T-helper 22 cell (primary cell): ENCODE measurements at places on chromosomes 7 and 10.
A peak's percentile ranks its signal among the peaks of the same experiment; 100 is the strongest.

- DNase-seq, result no peak
Observed at GRCh38 chr7:142375710-142376313, 118.0 kb upstream of the PRSS58 start.

DNA sequence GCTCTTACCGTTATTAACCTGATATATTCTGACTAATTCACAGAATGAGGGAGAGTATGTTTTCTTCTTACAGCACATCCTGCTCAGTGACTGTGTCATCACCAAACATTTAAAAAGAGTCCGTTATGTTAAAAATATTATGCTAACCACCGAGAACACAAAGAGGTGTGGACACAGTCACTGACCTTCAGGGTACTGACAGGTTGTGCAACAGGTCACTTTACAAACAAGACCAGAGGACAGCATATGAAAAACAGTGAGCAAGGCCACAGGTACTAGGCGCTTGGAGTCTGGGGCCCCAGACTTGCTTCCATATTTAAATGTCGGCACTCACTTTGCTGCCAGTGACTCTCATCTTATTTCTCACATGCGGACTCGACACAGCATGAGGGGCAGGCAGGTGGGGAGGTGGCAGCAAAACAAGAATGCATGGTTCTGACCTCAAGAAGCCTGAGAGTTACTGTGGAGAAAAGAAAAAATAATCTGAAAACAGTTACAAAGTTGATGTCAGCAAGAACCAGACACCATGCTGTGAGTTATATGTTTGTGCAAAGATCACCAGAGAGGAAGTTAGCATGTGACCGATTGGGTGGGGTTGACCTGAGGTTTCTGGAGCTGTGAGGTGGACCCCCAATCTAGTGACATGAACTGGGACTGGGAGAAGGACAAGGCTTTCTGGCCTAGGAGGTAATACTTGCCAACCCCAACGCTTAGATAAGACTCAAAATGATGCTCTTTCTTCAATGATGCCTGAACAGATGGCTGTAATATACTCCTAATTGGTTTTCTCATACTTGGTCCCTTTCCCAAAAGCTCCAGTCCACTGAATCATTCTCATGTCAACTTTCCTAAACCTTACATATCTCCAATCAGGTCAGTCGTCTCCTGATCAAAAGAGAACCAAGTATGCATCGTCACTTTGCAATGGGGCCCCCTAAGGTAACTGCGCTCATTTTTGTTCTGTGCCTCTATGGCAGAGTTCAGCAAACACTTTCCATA lies 102.4 kb downstream of the HIPK2 start:
- no peak for DNase-seq

- DNase-seq, result no peak
Observed at GRCh38 chr10:55495555-55495954, 694.5 kb upstream of the PCDH15 start.

GRCh38 chr7:39967406-39968161 lies 17.5 kb downstream of the CDK13 start:
- DNase-seq, result no peak

- no peak for DNase-seq
Observed at GRCh38 chr7:28144266-28144665, 36.3 kb downstream of the JAZF1 start.

DNA sequence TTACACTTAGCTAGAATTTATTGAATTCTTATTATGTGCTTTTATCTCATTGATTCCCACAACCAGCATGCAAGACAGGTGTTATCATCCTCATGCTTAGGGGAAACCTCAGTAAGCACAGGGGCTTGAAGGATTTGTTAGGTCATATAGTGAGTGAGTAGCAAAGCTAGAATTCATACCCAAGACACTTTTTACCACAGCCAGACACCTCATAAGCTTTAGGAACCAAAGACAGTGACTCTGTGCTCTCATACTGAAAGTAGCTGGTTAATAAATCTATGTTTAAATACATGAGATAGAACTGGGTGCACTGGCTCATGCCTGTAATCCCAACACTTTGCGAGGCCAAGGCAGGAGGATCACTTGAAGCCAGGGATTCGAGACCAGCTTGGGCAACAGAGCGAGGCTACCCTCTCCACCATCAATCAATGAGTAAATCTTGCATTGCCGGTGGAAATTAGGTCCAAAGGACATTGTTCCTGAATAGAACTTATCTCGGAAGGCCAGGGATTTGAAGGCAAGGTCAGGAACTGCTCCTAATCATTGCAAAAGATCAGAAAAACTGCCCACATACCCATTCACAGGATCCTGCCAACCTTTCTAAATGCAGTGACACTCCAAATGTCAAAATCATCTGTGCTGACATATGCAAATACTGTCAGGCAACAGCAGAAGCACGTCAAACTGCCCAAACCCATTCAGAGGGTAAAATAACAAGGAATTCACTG lies 523.5 kb downstream of the PARD3 start:
- DNase-seq, result no peak

GRCh38 chr10:69956741-69957230 lies 95.9 kb upstream of the MACROH2A2 start:
- DNase-seq, result no peak

DNA sequence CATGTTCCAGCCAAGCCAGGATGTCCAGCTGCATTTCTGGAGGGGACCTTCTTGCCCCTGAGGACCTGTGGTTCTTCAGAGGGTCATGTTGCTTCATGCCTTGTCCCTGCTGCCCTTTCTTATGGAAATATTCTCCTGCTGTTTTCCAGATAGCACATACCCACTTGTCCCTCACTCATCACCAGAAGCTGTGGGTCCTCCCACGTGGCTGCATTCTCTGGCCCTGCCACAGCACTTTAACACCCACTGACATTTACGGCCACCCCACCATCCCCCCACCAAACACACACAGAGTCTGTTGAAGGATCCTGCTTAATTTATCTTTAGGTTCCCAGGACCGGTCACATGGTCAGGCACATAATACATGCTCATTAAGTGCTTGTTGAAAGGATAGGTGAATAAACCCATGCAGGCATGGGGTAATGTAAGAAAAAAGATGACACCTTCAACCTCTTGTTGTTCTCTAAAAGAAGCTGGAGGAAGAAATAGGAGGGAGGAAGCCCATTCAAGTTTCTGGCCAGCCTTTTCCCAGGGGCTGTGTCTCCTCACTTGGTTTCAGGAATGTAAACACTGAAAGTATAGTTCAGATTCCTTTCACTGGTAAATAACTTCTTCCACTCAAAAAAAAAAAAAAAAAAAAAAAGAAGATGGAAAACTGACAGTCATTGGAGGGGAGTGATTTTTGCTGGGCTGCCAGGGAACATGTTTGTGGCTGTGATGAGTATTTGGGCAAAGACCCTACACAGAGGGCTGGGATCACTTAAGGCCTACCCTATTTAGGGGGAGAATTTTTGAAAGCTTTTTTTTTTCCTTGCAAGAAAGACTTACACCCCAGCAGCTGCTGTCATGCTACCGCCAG lies 19.8 kb upstream of the BMPER start:
- DNase-seq, result no peak

DNA sequence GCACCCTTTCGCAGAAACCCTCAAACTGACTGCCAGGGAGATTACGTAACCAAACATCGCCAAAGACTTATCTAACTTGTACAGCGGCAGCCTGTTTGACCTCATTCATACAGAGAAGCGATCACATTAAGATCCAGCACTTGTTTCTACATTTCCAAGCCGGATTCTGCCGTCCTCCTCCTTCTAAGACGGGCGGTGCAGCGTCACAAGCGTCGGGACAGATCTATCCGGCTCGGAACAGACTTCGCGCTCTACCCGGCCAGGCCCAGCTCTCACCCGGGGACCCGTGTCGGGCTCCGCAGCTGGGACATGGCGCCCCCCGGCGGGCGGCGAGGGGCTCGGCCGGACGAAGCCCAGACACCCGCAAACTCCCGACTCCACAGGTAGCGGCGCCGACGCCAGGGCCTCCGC lies 373 bp downstream of the H2AZ2 start:
- DNase-seq, result peak; percentile 62

DNA sequence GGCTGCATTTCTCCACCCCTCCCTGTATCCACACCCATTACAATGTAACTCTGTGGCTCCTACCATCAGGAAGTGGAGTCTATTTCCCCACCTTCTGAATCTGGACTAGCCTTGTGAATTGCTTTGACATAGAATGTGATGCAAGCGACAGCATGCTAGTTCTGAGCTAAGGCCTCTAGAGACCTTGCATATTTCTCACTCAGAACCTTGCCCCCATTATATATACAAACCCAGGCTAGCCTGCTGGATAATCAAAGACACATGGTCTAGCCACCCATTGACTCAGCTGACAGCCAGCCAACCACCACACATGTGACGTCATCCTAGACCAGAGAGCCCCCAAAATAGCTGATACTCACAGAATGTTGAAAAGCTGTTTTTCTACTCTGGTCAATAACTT lies 77.9 kb downstream of the CCDC71L start:
- DNase-seq, result no peak

DNA sequence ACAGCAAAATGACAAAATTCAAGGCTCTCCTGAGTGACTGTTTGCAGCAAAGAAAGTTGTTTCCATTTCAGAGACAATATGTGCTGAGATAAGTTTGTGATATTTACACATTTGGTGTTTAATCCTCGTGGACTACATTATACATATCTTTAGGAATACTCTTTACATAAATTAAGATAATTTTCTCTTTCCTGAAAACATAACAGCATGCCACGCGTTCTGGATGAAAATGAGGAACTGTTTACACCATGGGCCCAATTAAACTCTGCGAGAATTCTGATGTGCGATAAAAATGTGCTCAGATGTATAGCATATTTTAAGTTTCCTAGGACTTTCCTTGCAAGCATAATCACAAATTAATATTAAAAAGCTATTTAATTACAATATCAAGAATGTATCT lies 26.4 kb downstream of the PTPRE start:
- DNase-seq, result no peak

DNA sequence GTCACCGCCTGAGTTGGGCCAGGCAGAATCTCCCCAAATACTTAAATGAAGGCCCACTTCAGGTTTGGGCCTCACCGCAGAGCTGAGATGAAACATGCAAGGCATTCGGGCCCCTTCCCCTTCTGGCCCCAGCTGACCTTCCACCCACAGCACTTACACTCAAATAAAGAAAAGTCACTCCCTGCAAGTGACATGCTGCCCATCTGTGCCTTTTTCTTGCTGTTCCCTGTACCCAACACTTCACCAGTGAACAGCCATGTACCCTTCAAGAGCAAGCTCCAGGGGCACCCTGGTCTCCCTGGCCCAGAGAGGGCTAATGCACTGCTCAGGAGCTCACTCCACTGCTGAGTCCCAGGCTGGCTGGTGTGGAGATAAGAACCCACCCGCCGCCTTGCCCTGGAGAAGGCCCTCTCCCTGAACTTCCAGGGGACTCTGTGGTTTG lies 40.7 kb downstream of the ZCCHC24 start:
- no peak for DNase-seq

- DNase-seq, result no peak
Observed at GRCh38 chr7:75878312-75878768, 494 bp upstream of the RHBDD2 start.

DNA sequence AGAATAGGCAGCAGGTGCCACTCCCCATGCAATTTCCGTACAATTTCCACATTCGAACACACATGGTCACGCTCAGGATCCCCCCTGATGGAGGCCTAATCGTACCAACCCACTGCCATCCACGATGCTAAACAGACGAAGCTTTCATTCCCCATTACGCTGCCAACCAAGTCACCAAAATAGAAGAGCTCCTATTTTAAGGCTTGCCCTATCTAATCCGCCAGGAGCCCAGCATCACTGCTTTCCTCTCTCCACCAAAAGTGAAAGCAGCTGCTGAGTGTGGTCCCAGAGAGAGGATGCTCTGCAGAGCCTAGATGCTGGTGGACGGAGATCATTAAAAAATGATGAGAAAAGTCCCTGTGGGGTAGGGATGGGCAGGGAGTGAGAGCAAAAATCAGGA lies 43.3 kb downstream of the HSPA12A start:
- no peak for DNase-seq

DNA sequence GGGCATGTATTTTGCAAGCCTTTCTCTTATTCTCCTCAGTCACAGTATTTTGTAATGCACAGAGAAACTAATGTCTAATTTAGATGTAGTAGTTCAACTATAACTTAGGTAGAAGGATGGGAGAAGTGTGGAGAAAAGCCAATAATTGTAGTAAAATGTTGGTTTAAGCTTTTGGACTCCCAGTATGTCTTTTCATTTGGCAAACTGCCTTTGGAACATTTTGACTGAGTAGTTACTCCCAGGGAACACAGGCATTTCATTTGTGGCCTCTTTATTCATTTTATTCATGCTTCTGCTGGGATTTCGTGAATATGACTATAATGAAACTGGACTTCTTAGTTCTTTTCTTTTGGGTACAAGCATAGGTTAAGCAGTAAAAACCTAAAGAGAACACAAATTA lies 79.0 kb downstream of the EXOC4 start:
- no peak for DNase-seq

- no peak for DNase-seq
Observed at GRCh38 chr7:142847353-142847752, 7.5 kb upstream of the EPHB6 start.

DNA sequence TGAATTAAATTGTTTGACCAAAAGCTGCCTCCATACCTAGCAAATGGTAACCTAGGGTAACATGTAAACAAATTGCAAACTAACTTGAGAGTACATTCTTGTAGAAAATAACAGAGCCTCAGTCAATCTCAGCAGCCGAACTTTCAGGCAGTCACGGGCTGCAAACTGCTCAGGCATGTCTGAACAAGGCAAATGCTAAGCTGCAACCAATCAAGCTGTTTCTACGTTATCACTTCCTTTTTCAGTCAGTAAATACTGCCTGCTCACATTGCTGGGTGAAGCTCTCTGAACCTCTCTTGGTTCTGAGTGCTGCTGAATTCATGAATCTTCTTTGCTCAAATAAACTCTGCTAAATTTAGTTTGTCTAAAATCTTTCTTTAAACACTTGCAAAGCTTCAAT lies 1212.4 kb downstream of the SORCS1 start:
- DNase-seq, result no peak

- DNase-seq, result no peak
Observed at GRCh38 chr7:92661651-92662050, 71.5 kb upstream of the FAM133B start.

DNA sequence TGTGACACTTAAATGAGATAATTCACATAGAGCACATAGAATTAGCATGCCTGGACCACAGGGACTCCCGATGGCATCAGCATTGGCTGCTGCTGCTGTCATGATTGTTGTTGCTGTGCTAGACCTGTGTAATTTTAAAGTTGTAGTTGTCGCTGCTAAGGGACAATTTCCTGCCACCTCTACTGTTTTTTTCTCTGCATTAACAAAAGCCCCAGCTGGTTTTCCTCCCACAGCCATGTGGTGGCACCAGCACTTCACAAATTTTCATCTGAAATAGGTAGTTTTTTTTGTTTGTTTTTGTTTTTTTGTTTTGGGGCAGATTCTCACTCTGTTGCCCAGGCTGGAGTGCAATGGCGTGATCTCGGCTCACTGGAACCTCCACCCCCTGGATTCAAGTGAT lies 25.4 kb upstream of the PRXL2A start:
- DNase-seq, result no peak

DNA sequence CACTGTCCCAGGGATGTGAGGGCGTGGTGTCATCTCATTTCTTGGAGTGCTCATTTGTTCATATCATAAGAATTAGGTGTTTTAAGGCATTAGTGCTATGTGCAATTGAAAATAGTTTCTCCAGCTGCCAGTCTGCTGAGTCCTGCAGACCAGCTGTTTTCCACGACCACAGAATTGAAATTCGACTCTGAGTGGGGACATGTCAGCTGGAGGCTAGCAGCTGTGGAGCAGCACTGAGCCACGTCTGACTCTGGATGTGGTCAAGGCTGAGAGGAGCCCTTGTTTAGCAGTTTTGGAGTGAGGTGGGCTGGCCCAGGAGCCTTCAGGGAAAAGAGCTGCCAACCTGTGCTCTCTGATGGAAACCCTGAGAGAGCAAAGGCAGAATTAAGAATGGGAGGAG lies 156.3 kb upstream of the GRB10 start:
- DNase-seq, result no peak
